AML-193 (cell line): ENCODE measurements at places on chromosomes 1 and 21.

DNA sequence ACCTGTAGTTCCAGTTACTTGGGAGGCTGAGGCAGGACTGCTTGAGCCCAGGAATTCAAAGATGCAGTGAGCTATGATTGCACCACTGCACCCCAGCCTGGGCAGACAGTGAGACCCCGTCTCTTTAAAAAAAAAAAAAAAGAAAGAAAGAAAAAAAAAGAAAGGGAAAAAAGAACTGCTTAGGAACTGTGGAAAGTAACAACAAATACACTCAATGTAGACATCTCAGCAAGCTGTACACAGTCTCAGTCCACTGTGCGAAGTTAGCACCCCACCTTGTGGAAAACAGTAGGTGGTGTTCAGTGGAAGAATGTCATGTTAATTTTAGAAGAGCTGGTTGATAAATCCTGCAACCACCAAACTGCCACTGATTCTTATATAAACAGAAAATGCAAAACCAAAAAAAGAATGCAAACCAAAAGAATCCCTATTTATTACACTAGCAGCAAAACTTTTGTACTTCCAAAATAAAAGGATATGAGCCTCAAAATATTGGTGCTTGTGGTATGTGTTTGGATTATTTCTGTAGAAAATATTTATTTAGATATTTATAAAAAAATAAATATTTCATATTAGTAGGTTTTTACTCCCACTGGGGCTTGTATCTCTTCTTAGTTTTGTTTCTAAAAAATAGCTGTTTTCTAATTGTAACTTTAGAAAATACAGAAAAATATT is 31.1 kb downstream of the ALG14 start:
- peak; percentile 27 for DNase-seq

- DNase-seq = peak; percentile 20
Measured at GRCh38 chr1:153791648-153792253, 16.5 kb downstream of the SLC27A3 start.

GRCh38 chr1:26581287-26581651 is 51.7 kb downstream of the RPS6KA1 start:
- DNase-seq = no peak

DNA sequence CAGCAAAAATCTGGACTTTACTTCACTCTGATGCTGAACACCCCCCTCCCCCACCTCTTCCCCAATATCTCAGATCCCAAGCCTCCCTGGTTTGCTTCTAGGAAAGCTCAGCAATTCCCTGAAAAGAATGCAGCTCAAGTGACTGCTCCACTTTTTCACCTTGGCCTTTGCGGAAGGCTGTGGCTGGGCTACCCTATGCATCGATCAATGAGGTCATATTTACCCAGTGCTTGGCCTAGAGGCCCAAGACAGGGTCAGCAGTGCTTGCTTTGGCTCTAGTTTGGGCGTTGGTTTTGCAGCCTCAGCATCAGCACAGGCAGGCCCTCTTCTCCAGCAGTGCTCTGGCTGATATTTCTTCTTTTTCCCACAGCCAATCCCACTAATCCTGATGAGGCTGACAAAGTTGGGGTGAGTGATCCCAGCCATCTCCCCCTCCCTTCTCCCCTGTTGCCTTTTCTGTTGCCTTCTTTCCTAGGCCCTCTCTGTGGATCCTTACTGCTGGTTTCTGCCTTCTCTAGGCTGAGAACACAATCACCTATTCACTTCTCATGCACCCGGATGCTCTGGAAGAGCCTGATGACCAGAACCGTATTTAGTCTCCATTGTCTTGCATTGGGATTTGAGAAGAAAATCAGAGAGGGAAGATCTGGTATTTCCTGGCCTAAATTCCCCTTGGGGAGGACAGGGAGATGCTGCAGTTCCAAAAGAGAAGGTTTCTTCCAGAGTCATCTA is 14.2 kb downstream of the FCGR2B start:
- DNase-seq = no peak

GRCh38 chr1:3805038-3805437 is 8.7 kb upstream of the LRRC47 start:
- no peak for DNase-seq

- DNase-seq = no peak
Measured at GRCh38 chr1:207868251-207868773, 42.6 kb downstream of the CD34 start.

DNA sequence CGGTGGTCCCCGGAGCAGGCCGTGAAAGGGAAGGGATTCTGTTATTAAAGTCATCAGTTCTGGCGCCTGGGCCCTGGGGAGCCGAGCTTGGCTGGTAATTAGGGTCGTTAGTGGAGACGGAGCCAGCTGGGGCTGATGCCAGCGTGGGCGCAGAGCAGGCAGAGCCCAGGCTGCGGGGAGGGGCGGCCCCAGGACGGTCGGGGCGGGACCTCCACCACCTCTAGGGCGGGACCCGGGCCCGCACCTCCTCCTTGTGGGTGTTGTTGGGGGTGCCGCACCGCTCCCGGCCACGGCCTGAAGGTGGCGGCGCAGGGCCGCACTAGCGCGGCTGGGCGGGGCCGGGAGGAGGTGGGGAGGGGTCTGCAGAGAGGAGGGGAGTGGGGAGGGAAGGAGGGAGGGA is 470.6 kb downstream of the PTPRU start:
- no peak for DNase-seq

DNA sequence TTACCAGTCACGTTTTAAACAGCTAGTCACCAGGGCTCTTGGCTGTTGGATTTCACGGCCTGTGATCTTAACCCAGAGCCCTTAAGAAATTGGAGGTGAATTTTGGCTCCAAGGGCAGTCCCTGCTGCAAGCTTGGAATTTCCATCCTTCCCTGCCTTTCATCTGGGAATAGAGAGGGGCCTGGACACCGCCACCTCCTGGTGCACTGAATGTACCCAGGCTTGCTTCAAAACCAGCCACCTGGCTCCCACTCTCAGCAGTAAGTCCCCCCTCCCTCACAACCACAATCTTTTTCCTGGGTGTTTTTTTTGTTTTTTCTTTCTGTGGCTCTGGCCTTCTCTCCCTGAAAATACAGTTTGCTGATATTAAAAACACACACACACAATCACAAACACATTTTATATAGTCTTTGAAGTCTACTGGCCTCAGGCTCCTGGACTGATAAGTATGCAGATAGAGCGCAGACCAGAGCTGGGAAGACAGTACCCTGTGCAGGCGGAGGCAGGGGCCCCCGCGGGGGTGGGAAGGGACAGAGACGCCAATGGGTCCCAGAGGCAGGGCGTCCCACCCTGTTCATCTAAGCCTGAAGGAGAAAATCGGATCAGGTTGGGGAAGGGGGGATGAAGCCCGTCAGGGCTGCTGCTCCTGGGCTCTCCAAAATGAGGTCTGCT is 65.8 kb upstream of the IGSF21 start:
- no peak for DNase-seq

- no peak for DNase-seq
Measured at GRCh38 chr1:92916899-92917298, 44.4 kb downstream of the DIPK1A start.

GRCh38 chr1:41980827-41981653 is 62.3 kb upstream of the HIVEP3 start:
- DNase-seq = no peak

GRCh38 chr1:215786997-215787396 is 219.9 kb downstream of the KCTD3 start:
- no peak for DNase-seq

DNA sequence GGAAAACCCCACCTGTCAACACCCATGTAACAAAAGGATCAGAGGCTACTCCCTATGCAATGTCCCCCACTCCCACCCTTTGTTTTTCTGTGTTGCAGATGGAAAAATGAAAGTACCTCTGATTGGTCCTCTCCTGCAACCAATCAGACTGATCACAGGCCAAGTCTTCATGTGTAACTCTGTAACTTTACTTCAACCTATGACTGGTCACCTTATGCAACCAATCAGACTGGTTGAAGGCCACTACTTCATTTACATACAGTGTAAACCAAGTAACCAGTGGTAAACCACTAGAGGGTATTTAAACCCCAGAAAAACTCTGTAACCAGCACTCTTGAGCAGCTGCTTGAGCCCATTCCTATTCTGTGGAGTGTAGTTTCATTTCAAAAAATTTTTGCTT is 266.3 kb upstream of the OLFM3 start:
- DNase-seq = no peak

GRCh38 chr1:230375780-230376179 is 50.4 kb downstream of the PGBD5 start:
- no peak for DNase-seq
